ENCODE measurements at places on chromosomes 12 and 14.

GRCh38 chr12:28088566-28089272 lies 101.5 kb upstream of the CCDC91 start:
- no peak for DNase-seq

- no peak for DNase-seq
Measured at GRCh38 chr14:60618241-60618640, 31.0 kb downstream of the SIX1 start.

DNA sequence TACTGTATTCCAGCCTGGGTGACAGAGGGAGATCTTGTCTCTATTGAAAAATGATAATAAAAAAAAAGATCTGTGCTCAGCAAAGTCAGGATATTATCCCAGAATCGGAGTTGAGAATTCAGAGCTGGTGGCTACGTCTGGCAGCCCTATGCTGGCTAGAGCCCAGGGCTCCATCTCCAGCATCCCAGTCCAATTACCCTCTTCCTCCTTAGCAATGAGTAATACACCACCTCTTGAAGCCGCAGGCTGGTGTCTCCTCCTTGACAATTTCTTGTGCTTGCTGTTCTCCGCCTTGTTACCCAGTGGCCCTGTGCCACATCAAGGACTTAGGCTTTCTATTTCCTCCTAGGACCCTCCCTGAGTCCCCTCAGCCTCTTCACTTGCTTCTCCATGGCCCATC lies 38.4 kb upstream of the DDX11 start:
- DNase-seq: no peak

GRCh38 chr14:74503291-74503937 lies 9.8 kb downstream of the ISCA2 start:
- no peak for DNase-seq
